Fibroblast of skin of left biceps (primary cell): ENCODE measurements at places on chromosomes 4 and X.

DNA sequence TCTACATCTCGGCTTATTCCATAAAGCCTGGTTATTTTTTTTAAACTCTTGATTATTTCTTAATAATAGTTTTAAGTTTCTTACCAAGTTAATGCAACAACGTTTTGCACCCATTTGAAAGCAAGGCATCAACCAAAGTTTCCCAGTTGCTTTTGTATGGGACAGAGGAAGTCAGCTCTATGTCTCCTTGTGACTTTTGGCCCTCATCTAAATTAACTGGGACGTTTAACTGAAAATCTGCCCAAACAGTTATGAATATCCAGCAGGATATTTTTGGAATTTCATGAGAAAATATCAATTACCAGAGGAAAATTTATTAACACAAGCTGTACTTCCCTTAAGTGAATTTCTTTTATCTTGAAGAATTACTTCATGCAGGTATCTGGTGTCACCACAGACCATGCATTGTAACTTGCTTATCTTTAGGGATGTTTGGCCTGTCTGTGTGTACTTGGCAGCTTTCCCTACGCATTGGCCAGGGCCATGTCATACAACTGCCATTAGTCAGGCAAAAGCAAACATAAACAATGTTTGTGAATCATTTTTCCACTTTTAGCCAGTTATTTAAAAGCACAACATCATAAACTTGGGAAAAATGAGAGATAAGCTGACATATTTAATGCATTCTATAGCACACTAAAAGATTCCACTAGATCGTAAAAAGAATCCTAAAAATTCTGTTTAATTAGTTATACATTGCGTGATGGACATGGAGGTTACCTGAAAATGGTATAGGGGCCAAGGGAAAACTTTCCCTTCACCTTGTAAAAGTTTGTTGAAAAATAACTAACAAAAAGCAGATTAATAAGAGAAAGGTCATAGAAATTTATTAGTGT is 101.4 kb upstream of the PDE5A start:
- no peak for DNase-seq

GRCh38 chrX:66676413-66676812 is 37.5 kb upstream of the EDA2R start:
- peak; percentile 30 for DNase-seq

GRCh38 chrX:125998432-125998831 is 167.7 kb downstream of the DCAF12L2 start:
- DNase-seq, result no peak

DNA sequence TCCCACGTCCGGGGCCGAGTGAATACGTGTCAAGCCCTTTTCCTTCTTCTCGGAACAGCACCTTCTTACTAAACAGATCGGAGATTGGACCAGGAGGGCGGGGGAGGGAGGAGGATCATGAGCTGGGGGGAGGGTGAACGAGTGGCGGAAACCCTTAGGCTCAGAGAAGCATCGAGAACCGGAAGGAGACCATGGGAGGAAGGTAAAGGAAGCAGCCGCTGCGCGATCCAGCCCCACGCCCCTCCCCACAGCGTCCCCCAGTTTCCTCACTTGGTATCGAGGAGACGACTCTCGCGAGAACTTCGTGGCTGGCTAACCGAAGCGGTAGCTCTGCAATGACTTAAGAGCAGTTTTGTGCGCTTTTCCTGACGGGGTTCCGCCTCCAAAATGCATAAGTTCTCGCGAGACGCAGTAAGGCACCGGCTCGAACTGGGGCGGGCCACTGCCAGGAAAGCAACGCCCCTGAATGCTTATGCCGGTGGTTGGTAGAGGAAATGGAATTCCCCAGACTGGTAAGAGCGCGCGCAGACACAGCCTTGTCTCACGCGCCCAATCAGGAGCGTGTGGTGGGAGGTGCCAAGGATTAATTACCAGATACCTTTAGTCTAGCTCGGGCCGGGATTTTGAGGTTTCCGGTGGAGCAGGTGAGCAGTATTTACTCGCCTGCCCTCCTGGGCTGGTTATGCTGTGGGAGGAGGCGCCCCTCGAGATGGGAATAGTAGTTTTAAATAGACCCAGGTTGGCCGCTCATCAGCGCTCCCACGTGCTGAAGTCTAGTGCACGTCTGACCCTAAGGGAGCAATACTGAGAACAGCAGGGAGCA is 534 bp upstream of the UBE2D3 start:
- peak; percentile 100 for DNase-seq

DNA sequence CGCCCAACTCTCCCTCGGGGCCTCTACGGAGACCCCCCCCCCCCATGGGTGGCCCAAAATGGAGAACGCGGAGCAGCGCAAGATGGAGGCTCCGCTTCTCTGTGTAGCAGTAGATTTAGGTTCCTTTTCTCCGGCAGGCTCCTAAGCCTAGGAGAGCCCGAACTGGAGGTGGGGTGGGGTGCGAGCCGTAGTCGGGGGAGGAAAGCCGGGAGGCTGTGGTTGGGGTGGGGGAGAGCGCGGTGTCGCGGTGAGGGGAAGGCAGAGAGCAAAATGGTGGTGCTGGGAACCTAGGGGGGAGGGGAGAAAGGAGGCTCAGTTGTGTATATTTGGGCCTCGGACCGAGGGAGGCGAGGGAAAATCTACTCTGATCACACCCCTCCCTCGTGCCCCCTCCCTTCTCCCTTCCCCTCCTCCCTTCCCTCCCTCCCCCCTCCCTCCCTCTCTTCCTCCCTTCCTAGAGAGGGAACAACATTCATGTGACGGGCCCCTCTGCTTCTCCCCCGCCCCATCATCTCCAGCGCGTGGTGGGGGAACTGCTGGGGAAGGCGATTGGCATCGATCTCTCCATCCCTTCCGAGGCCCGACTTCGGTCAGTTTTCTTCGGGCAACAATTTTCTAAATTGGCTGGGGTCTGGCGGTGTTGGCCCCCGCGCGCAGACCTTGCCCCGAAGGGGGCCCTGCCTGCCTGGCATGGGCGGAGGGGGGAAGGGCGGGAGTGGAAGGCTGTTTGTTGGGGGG is at the start of gene STAG2:
Gene STAG2, plus strand, starts transcription at position 439 of the 738 bp plus-strand sequence. CDS start 60,922 bp downstream, outside the sequence.
- DNase-seq, result peak; percentile 78

DNA sequence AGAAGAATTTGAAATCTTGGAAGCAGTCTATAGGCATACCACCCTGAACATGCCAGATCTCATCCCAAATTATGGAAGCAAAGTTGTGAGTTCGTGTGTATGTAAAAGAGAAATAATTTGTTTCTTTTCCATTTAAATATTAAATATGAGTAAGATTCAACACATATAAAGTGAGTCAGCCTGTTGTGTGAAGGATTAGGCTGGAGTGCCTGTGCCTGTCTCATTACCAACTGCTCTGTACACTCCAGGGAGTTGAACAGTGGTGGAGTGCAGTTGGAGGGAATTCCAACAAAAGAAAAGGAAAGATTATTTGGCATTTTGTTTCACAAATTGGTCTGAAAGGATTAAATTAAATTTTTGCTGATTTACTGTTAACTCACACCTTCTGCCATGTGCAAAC is 435.6 kb downstream of the FAT4 start:
- no peak for DNase-seq

- DNase-seq, result no peak
These were observed 10.8 kb downstream of the FTHL17 start for GRCh38 chrX:31061091-31061490.

DNA sequence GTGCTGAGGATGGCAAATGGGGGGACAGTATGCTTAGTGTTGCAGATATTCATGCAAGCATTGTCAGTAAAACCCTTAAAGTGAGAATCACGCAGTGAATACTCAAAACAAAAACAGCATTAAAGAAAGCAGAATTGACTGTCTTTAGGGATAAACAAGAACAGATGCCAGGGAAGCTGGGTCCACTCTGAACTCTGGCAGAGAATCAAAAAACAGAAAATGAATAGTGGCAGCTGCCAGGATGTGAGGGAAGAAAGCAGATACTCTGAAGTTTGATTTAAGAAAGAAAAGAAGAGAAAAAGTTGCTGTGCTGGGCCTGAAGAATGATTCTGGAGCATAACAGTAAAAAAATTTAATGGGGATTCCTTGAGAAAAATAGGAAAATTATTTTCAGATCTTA is 131.5 kb downstream of the GABRA2 start:
- DNase-seq, result no peak

- no peak for DNase-seq
These were observed 8.9 kb upstream of the IRAK1 start for GRCh38 chrX:154028502-154029184.

- no peak for DNase-seq
These were observed 219.2 kb downstream of the KIT start for GRCh38 chr4:54877006-54877405.

DNA sequence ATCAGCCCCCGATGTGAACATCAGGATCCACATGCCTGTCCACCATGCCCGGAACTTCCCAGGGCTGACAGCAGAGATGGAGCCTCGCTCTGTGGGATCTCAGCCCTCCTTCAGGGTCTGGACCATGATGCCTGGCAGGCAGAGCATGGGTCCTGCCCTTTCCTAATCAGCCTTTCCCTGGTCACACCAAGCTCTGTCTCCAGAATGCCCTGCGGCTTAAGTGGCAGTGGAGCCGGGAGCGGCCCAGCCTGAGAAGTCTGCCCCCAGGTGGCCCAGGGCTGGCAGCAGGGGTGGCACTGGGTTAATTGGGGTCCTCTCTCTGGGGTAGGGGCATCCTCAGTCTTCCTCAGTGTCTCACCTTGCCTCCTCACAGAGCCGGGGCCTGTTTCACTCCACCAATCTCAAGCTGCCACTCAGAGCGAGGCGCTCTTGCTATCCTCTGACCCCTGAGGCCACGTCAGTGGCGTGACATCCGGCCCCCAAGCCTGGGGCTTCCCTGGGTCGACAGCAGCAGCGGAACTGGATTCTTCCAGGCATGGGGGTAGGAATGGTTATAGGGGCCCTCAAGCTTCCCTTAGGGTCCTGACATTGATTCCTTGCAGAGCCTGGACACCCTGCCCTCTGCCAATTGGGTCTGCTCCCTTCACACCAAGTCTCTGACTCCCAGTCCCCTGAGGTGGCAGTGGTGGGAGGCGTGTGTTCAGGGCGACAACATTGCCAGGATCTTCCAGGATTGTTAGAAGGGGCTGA is 20.8 kb upstream of the TMEM185A start:
- no peak for DNase-seq

DNA sequence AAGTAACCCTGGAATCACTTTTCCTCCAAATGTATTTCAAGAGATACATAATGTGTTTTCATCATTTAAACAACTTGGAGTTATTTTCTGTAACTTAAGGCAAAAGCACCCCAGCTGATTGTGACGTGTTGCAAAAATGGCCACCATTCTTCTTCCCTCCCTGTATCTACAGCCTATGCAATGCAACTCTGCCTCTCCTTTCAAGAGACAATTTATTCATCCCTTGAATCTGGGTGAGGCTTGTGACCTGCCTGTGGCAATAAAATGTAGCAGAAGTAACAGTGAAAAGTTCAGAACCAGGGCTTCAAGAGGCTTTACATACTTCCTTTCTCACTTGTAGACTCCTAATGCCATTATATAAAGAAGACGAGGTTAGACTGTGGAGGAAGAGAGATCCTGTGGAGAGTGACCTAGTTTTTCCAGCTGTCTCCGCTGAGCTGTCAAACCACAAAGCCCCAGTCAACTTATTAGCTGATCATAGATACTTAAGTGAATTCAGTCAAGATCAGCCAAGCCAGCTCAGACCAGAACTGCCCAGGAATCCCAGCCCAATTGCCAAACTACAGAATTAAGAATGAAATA is 81.0 kb upstream of the KLF3 start:
- DNase-seq, result no peak

DNA sequence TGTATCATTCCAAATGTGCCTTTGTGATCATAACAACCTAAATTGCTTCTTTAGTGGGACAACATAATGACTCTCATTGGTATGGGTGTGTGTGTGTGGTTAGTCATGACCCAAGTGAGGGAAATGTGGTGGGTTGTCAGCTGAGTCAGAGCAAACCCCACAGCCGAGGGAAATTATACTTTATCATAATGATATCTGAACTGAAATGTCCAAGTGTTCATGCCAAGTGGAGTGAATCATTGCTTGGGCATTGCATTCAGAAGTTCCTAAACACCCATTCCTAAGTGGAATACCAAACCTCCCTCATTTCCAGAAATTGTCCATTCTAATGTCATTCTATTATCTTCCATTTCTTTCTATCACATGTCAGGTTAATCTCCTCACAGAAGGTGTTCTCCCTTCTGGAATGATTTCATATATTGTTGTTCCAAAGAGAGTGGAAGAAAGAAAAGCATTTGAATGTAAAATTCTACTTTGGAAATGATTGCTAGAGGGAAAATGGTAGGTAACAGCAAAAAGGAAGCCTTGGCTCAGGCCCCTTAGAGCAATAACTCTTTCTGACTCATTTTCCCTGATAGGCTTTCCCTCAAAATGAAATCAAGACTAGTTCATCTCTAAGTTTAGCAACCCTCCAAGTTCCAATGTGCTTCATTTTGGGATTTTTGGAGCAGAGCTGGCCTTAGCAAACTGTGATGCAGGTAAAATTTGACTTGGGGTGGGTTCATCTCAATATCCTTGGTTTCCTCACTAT is 230.7 kb upstream of the KCNIP4 start:
- peak; percentile 69 for DNase-seq

- no peak for DNase-seq
These were observed 40.5 kb downstream of the FABP2 start for GRCh38 chr4:119281393-119281792.

GRCh38 chr4:73721435-73721834 is 18.9 kb upstream of the CXCL8 start:
- peak; percentile 84 for DNase-seq

GRCh38 chr4:94454405-94454804 is 2.7 kb downstream of the PDLIM5 start:
- DNase-seq, result no peak

DNA sequence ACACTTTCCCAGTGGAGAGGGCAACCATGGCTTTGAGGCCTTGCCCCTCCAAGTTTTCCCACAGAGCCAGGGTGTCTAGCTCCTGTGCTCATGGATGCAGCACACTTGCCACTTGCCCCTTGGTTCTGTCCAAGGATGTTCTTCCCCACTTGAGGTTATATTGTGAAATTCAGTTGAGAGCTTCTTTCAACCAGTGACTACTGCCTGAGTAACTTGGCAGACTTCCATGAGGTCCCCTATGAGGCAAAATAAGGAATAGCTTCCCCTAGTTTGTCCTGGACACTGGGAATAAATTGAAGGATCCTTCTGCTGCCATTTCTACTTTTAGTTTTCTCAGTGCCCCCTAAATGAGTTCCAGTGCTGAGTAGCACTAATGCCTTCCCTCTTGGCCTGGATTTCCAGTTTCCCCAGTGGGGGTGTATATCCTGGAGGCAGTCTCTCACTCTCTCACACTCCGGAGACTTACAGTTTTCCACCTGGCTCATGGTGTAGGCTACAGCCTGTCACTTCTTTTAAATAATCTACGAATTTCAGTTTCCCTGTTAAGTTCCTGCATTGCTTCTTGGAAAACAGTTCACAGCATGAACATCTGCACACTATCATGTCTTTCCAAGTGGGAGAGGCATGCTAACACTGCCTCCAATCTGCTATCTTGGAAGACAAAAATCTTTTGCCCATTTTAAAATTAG is 36.4 kb upstream of the ADH4 start:
- peak; percentile 24 for DNase-seq

- DNase-seq, result no peak
These were observed 125.2 kb downstream of the ELOVL6 start for GRCh38 chr4:110073053-110073845.

DNA sequence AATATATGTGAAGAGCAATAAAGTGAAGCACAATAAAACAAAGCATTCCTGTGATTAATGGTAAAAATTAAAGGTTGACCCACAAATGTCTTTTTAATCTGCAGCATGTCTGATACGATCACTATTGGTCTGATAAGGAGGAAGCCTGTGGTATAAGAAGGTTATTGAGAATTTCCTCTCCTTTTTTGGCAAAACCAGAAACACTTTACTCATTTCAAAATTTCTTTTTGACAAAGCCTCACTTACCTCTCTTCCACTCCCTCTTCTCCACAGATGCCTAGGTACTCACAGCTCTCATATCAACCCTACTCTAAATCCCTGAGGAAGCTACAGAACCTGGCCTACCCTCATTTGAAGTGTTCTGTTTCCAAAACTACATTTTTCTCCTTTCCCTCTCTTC is 56.1 kb downstream of the TSPAN5 start:
- DNase-seq, result no peak
